ENCODE measurements at places on chromosomes 3 and 15.
A peak's percentile ranks its signal among the peaks of the same experiment; 100 is the strongest.

DNA sequence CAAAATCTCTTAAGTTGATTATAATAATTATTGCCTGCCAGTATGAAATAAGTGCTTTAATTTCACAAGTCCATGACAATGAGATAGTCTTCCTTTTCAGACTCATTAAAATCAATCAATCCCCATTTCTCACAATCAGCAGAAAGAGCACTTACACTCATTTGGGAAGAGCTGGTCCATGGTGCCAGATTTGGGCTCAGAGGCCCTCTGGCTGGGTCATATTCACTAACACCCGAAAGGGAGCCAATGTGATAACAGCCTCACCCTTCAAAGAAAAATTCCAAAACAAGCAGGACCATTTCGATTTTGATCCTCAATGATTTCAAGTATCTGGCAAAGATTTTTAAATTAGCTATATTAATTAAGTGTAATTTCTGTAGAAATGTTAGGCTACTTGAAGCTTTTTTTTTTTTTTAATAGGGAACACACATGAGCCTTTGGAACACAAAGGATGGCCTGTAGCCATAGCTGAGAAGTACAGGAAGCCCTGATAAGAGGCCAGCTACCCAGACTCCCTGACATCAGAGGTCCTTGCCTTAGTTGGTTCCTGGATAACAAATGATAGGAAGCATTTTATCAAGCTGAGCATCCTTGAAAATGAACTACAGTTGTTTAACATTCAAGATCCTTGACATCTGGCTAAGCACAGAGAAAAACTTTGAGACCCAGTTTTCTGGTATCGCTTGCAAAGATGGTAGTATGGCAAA lies 17.1 kb downstream of the MCF2L2 start:
- no peak for DNase-seq

GRCh38 chr15:92808598-92809063 lies 91.5 kb upstream of the CHD2 start:
- peak; percentile 92 for DNase-seq

DNA sequence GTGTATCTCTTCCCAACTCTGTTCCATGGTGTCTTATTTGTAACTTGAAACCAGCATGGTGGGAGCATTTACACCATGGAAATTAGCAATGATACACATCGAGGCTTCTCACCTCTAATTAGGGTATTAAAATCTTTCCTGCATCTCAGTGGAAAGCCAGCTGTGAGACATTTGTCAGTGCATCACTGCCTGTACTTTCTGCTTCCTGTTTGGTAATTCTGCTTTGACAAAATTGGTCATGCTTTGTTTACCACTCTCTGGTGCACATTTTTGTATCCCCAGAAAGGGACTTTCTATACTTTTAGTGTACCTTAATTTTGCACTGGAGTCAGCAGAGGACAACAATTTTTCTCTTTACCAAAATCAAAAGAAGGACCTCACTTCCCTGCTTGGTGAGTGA lies 402.1 kb downstream of the PDCD6IP start:
- DNase-seq, result no peak

- DNase-seq, result no peak
Measured at GRCh38 chr3:13009946-13010315, 63.3 kb downstream of the IQSEC1 start.

DNA sequence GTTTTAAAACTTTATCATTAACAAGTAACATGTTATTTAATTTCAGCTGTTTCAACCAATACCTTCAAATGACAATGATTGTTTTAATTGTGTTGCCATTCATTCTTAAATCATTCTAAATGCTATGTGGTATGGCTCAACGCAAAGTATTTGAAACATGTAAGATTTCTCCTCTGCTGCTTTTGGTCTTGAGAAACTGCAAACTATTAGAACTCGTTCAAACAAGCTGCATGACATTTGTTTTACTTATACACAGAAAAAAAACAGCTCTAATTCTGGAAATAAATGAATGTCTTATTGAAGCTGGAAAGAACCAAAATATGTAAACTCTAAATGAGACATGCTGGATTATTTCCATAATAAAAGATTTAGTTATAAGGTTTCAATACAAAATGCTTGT lies 29.3 kb downstream of the FBN1 start:
- DNase-seq, result no peak

DNA sequence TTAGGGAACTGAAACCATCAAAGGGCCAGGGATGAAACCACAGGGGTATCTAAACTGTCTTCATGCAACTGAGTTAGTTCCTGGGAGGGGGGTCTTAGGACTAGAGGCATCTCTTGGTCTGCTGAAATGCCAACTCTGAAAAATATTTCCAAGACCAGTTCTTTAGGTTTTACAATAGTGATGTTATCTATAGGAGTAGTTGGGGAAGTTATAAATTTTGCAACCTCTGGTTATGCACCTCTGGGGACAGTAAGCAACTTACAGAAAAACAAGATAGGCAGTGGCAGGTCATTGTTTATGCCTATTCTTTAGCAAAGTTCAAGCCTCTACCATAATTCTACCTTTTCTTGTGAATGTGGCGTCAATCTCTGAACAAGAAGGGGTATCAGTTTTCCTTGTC lies 60.5 kb upstream of the MINAR1 start:
- DNase-seq, result no peak

DNA sequence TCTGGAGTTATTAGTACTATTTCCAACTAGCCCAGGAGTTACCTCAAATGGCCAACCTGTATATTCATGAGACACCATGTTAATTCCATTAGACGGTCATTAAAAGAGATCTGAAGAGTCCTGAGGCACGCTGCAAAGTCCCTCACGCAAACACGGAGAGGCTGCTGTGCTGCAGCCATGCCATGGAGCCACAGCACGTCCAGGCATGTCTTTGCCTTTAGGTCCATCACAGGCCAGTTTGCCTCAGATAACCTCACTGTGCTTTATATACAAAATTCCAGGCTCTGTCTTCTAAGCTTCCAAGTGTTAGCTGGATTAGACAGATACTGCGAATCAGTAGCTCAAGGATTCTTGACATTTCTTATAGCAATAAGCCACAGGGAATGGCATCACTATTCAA lies 9.8 kb upstream of the PLAAT1 start:
- no peak for DNase-seq

GRCh38 chr3:124860599-124860998 lies 26.6 kb downstream of the ITGB5 start:
- peak; percentile 94 for DNase-seq

- DNase-seq, result no peak
Measured at GRCh38 chr3:195160908-195161434, 110.0 kb downstream of the XXYLT1 start.

- no peak for DNase-seq
Measured at GRCh38 chr3:153103406-153103945, 58.5 kb upstream of the RAP2B start.

GRCh38 chr15:39363761-39364586 lies 216.9 kb upstream of the THBS1 start:
- no peak for DNase-seq

DNA sequence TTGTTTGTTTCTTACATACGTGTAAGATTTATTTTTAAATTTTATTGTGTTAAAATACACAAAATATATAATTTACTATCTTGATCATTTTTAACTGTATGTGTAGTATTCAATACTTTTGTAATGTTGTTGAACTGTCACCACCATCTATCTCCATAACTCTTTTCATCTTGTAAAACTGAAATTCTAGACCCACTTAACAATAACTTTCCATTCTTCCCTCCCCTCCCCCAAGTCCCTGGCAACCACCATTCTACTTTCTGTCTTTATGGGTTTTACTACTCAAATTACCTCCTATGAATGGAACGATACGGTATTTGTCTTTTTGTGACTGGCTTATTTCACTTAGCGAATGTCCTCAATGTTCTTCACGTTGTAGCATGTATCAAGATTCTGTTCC lies 262.1 kb upstream of the CHRM5 start:
- no peak for DNase-seq

GRCh38 chr15:60052796-60053195 lies 48.7 kb downstream of the FOXB1 start:
- DNase-seq, result no peak

DNA sequence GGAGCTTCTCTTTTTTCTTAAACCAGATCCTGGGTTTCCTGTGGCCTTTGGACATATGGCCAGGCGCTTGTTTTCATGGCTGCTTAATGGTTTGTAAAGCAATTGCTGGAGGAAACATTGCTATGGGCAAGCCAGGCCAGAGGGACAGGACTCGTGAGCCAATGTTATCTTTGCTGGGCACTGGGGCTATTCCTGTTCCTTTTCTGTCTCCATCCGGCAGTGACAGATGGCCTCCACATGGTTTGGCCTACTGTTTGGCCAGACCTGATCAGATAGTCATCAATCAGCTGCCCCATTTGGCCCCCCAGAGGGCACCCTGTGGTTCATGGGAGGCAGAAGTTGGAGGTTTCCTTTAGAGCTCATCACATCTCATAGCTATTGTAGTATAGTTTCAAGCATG lies 326.1 kb upstream of the ROPN1 start:
- DNase-seq, result no peak

DNA sequence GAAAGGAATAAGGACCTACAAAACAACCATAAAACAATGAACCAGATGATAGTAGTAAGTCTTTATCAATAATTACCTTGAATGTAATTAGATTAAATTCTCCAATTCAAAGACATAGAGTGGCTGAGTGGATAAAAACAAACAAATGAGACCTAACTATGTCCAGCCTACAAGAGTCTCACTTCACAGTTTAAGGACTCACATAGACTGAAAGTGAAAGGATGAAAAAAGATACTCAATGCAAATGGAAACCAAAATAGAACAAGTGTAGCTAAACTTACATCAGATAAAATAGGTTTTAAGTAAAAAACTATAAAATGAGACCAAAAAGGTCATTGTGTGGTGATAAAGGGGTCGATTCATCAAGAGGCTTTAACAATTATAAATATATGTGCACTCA lies 21.9 kb upstream of the NR1I2 start:
- DNase-seq, result no peak

DNA sequence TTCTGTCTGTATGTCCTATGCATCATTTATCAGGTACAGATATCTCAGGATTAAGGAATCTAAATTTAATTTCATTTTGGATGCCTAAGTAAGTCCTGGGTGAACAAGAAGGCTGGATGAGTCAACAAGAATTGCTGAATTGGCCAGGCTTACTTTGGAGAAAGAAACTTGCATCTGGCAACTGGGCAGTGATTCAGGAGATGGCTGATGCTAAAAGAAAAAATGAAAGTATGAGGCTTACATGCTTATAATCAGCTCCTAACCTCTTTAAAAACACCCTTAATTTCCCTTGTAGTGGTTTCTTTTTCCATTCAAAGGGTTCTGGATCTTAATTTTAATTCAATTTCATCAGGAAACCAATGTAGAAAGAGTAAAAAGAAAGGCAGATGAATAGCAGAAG lies 228.8 kb upstream of the PEX5L start:
- no peak for DNase-seq

DNA sequence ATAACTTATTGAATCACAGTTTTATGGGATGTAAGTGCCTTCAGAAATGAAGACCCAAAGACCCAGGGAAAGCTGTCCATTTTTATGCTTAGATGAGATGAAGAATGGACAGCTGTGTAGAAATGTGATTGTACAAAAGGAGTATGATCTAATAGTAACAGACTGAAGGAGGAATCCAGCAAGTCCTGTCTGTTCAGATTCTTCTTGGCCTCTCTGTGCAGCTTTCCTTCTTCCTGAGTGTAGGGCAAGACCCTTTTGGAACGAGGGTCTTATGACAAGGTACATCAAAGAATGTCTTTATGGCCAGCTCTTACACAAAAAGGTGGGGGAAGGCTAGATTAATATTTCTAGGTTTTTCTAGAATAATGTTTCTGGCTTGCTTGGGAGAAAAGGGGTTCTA lies 1.4 kb upstream of the KIF23 start:
- no peak for DNase-seq

- no peak for DNase-seq
Measured at GRCh38 chr3:157754451-157754850, 251.2 kb upstream of the VEPH1 start.

- no peak for DNase-seq
Measured at GRCh38 chr15:55007561-55007960, 189.2 kb downstream of the RSL24D1 start.

DNA sequence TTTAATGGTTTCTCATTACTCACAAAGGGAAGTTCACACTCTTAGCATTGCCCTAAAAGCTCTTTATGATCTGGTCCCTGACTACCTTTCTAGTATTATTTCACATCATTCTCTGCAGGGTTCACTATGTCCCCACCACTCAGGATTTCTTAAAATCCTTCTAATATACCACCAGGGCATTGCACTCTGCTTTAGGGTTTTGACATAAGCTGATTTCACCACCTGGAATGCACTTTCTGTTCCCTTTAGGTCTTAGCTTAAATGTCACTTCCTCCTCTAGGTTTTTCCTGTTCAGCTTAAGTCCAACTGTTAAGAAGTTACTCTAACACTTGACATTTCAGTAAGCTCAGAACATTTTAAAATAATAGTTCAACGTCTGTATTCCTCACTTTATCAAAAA lies 81.7 kb downstream of the HCN4 start:
- no peak for DNase-seq

- no peak for DNase-seq
Measured at GRCh38 chr15:48371961-48372360, 40.7 kb downstream of the DUT start.

DNA sequence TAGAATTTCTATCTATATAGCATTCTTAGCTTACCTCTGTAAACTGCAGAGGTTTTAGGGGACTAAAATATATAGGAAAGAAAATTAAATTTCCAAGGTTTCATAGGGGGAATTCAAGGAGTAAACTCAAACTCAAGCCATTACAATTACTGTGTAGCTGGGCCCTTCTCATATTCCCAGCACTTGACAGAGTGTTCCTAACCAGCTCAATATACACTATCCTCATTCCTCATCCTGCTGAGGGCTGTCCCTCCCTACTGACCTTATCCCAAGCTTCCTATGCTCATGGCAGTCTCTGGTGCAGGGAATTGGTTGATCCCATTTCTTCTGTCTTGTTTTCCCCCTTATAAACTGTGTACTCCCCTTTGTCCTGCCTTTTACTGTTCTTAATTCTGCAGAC lies 33.9 kb downstream of the NXPE3 start:
- no peak for DNase-seq

DNA sequence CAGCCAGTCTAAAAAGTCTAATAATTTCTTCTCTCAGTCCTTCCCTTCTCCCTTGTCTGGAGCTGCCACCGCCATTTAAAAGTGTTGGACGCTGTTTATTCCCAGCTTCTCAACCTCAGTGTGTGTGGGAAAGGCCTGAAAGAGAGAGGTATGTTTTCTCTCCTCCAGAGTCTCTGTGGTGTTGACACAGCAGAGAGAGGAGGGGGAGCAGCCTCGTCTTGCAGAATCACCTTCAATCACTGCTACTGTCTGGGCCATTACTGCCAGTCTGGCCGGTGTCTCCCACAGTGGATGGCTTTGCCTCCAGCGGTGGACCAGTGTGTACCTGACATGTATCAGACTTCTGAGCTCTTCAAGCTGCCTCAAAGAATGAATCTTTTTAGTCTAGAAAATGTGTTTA lies 101.4 kb upstream of the TRIM42 start:
- DNase-seq, result peak; percentile 34

- peak; percentile 45 for DNase-seq
Measured at GRCh38 chr3:49296781-49297411, 19.9 kb upstream of the C3orf62 start.
